ENCODE measurements at places on chromosomes 7 and 10. TPM values are rescaled to one million over a fixed set of nuclear protein-coding genes. Genes with fewer than 3 reads are reported as not detected.
A peak's percentile ranks its signal among the peaks of the same experiment; 100 is the strongest.

KCNIP2 gene
- 0.77 TPM for total RNA-seq

CLRN3 gene
- not detected for total RNA-seq

PNLIPRP2 gene
- not detected for total RNA-seq

AFAP1L2 gene
- 0.77 TPM for total RNA-seq

ST7 gene
- total RNA-seq = 17.5 TPM

FHIP2A gene
- 25.7 TPM for total RNA-seq

GRCh38 chr7:48084727-48085432, 4.2 kb upstream of the UPP1 start:
- no peaks in the 10 kb centered on the region for H3K27me3 ChIP-seq
- H3K4me1 ChIP-seq = peaks cover 28% of the 10 kb centered on the region
- H3K27ac ChIP-seq = peak overlapping the region; percentile 30
- DNase-seq = peak; percentile 99
- H3K4me3 ChIP-seq = no peak overlapping the region

GRCh38 chr10:773562-774161, 84.2 kb upstream of the DIP2C start:
- H3K27me3 ChIP-seq = no peaks in the 10 kb centered on the region
- no peak overlapping the region for H3K27ac ChIP-seq
- no peaks in the 10 kb centered on the region for H3K4me1 ChIP-seq
- no peaks in the 10 kb centered on the region for H3K36me3 ChIP-seq
- no peak for DNase-seq

GRCh38 chr7:129649128-129649690, 37.7 kb downstream of the NRF1 start:
- no peak overlapping the region for H3K4me3 ChIP-seq
- no peak overlapping the region for H3K27ac ChIP-seq
- H3K4me1 ChIP-seq = peaks cover 4% of the 10 kb centered on the region
- H3K36me3 ChIP-seq = no peaks in the 10 kb centered on the region
- no peak for DNase-seq
- H3K27me3 ChIP-seq = no peaks in the 10 kb centered on the region

DNA sequence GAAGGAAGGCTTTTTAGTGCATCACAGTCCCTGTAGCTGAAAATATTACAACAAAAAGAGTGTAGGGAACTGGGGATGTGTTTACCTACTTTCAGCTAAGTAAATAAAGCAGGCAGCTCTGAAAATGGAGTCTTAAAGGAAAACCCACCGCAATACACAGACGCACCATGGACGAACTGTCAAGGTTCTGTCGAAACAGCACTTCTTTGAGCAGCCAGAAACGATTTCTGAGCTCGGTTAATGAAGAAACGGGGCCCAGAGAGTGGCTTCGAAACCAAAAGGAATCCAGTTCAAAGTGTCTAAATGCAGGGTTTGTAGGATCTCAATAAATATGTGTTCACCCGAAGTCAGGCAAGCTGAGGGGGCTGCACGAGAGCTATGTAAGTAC, 275.4 kb upstream of the NEBL start:
- no peaks in the 10 kb centered on the region for H3K4me1 ChIP-seq
- no peaks in the 10 kb centered on the region for H3K36me3 ChIP-seq
- DNase-seq = no peak

- H3K4me3 ChIP-seq = no peak overlapping the region
- no peak overlapping the region for H3K27ac ChIP-seq
- no peaks in the 10 kb centered on the region for H3K36me3 ChIP-seq
- DNase-seq = no peak
Observed at GRCh38 chr7:92754919-92755581, 81.3 kb downstream of the CDK6 start.

GRCh38 chr7:43443381-43443780, 139.5 kb upstream of the STK17A start:
- H3K36me3 ChIP-seq = no peaks in the 10 kb centered on the region
- no peaks in the 10 kb centered on the region for H3K27me3 ChIP-seq
- no peaks in the 10 kb centered on the region for H3K4me1 ChIP-seq
- no peak overlapping the region for H3K27ac ChIP-seq
- H3K4me3 ChIP-seq = no peak overlapping the region

DNA sequence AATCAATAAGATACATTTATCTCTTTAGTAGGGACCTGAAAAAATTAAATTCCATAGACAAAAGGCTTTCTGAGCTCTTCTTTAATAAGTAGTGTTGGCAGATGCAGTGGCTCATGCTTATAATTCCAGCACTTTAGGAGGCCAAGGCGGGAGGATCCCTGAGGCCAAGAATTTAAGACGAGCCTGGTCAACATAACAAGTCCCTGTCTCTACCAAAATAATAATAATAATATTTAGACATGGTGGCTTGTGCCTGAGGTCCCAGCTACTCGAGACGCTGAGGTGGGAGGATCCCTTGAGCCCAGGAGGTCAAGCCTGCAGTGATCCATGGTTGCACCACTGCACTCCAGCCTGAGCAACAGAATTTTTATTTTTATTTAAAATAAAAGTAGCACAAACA, 280.8 kb downstream of the ADK start:
- no peak overlapping the region for H3K4me3 ChIP-seq
- DNase-seq = no peak
- no peaks in the 10 kb centered on the region for H3K27me3 ChIP-seq
- no peak overlapping the region for H3K27ac ChIP-seq

DNA sequence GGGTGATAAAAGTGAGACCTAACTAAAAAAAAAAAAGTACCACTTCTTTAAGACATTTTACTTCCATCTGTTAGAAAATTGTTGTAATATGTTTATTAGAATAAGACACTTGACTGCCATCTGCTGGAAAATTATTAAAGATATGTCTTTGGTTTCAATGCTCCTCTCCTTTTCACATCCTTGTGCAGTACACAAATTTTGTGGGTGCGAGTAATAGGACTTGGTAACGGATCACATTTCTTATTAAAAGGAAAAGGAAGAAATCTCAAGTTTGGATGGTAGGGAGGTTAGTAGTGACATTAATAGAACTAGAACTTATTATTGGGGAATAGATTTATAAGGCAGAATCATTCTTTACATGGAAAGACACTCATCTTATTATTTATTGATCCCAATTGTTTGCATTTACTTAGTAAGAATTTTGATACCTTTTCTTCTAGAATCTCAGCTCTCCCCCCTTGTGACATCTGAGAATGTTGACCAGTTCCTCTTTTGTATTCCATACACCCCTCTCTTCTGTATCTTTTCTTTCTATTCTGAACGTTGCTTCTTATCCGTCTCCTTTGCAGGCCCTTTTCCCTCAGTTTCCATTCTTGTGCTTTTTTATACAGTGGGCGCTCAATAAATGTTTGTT, 43.0 kb upstream of the RPA3 start:
- no peaks in the 10 kb centered on the region for H3K36me3 ChIP-seq
- DNase-seq = peak; percentile 59
- peak overlapping the region; percentile 24 for H3K4me3 ChIP-seq
- no peak overlapping the region for H3K27ac ChIP-seq
- H3K4me1 ChIP-seq = no peaks in the 10 kb centered on the region
- H3K27me3 ChIP-seq = no peaks in the 10 kb centered on the region

GRCh38 chr7:55019691-55020465, 1.1 kb downstream of the EGFR start:
- peak overlapping the region; percentile 64 for H3K4me3 ChIP-seq
- H3K27ac ChIP-seq = peak overlapping the region; percentile 86
- peaks cover 10% of the 10 kb centered on the region for H3K4me1 ChIP-seq
- H3K27me3 ChIP-seq = no peaks in the 10 kb centered on the region
- DNase-seq = no peak
- peaks cover 5% of the 10 kb centered on the region for H3K36me3 ChIP-seq

DNA sequence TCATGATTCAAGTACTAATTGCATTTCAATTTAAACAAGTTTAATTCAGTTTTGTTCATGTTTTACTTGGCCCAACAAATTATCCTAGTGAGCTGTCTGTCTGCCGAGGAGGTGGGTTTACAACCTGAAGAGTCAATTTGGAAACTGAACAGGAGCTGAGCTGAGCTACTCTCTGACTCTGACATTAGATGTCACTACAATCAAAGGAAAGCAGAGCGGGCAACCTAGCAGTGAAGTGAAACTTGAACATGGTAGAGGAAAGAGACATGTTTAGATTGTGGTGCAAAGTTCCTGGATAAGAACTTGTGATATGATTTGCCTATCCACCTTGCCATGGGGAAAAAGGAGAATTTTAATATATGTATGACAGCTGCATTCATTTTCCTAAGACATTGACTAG, 9.6 kb upstream of the AGR3 start:
- DNase-seq = peak; percentile 44
- H3K4me1 ChIP-seq = no peaks in the 10 kb centered on the region
- H3K27me3 ChIP-seq = no peaks in the 10 kb centered on the region

DNA sequence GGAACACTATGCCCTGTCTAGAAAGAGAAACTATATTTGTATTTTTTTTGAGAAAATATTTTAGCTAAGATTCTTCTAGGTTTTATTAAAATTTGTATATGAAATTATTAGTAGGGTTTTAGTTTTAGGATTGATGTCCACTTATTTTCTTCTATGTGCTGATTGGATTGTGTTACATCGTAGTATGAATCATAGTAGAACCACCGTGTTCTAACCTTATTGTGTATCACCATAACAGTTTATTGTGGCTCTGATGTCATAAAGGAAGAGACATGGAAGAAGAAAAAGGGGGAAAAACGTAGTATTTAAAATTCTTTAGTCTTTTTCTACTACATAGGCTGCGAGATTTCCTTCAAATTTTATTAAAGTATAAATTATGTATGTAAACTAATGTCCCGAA, 1.9 kb downstream of the AGBL3 start:
- no peaks in the 10 kb centered on the region for H3K27me3 ChIP-seq
- no peaks in the 10 kb centered on the region for H3K36me3 ChIP-seq
- peaks cover 8% of the 10 kb centered on the region for H3K4me1 ChIP-seq
- no peak overlapping the region for H3K27ac ChIP-seq

GRCh38 chr7:2566890-2567678, 8.3 kb downstream of the IQCE start:
- H3K4me1 ChIP-seq = peaks cover 7% of the 10 kb centered on the region
- H3K27me3 ChIP-seq = no peaks in the 10 kb centered on the region
- peak; percentile 26 for DNase-seq
- peak overlapping the region; percentile 13 for H3K27ac ChIP-seq

- H3K27me3 ChIP-seq = no peaks in the 10 kb centered on the region
- no peak overlapping the region for H3K4me3 ChIP-seq
- no peak overlapping the region for H3K27ac ChIP-seq
- peaks cover 23% of the 10 kb centered on the region for H3K4me1 ChIP-seq
- DNase-seq = peak; percentile 78
- H3K36me3 ChIP-seq = no peaks in the 10 kb centered on the region
Observed at GRCh38 chr7:41928781-41929180, 225.9 kb upstream of the INHBA start.

DNA sequence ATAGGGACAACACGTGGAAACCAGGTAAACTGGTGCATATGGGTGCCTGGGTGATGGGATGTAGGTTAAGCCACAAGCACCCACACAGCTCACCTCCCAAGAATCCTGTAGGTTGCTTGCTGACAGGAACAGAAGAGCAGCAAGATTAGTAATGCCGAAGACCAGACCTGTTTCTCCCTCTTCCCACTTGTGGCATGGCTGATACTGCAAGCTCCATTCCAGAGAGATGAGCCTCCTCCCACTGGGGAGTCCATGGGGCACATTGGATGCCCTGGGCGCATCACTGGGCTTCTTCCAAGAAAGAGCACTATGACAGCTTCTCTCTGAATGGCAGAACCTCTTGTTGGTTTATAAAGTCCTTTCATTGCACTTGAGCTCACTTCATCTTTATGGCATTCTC, 44.4 kb upstream of the LOXL4 start:
- DNase-seq = no peak
- no peaks in the 10 kb centered on the region for H3K27me3 ChIP-seq
- no peaks in the 10 kb centered on the region for H3K36me3 ChIP-seq
- peaks cover 16% of the 10 kb centered on the region for H3K4me1 ChIP-seq

DNA sequence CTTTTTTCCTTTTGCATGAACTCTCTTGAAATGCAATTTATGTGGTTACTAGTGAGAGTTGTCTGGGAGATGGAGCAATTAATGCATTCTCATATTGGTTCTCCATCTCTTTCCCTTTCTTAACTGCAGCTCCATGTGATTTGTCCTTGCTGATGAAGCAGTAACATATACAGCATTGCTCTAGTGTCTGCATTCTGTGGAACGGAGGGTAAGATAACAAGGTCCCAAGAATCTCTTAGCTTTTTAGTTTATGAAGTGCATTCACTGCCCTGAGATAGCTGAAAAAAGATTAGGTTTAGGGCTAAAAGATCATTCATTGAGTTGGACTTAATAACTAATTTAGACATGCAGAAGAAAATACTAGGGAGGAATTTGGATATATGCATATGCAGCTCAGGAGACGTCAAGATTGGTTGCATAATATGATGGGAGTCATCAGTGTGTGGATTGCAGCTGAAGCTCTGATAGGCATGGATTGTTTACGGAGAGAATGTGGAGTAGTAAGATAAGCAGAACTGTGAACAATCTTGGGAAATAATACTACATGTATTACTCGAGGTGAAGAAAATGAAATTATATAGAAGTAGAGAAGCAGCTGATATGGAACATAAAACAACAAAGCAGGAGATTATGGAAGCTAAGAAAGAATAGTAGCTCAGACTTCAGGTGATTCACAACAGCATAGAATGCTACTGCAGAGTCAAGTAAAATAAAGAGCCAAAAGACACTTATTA, 404.7 kb downstream of the ARL4A start:
- no peaks in the 10 kb centered on the region for H3K36me3 ChIP-seq
- H3K27me3 ChIP-seq = no peaks in the 10 kb centered on the region
- DNase-seq = no peak
- no peak overlapping the region for H3K27ac ChIP-seq

DNA sequence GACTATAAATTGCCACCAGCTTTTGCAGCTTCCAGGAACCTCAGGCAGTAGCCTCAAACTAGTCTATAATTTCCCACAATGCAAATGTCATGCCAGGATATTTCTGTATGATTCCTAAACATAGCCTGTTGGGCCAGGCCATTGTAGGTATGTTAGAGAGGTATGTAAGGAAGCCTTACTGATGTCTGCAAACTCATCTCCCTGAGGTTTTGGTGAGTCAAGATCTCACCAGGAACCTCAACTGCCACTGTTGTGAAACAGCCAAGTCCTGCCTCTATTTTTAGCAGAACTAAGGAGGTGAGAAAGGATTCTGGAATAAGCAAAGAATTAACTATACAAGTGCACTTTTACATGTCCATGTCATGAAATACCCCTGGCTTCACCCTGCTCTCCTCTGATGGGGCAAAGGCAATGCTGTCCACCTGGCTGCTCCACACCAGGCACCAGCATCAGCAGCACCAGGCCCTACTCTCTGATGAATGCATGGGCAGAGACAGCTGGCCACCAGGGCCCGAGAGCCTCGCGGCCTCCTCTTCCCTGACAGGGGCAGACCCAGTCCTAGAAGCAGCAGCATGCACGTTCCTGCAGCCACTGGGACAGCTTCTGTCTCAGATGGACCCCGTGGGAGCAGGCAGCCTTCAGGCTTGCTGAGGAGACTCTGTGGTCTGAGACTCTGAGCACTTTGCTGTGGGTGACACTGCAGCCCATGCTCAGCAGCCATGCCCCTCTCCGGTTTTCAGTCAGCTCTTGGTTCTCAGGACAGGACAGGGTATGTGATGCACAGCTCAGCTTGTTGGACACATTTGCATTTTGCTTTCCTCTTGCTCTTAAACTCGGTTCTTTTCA, 147.3 kb downstream of the ZMYND11 start:
- H3K4me3 ChIP-seq = no peak overlapping the region
- H3K27me3 ChIP-seq = no peaks in the 10 kb centered on the region
- no peak overlapping the region for H3K27ac ChIP-seq
- DNase-seq = no peak

GRCh38 chr7:21962677-21963076, 17.0 kb upstream of the CDCA7L start:
- DNase-seq = no peak
- H3K27me3 ChIP-seq = no peaks in the 10 kb centered on the region
- no peaks in the 10 kb centered on the region for H3K4me1 ChIP-seq
- H3K36me3 ChIP-seq = no peaks in the 10 kb centered on the region

GRCh38 chr10:50855015-50855414, 30.4 kb downstream of the A1CF start:
- peaks cover 3% of the 10 kb centered on the region for H3K4me1 ChIP-seq
- no peak overlapping the region for H3K27ac ChIP-seq
- H3K4me3 ChIP-seq = no peak overlapping the region
- DNase-seq = no peak
